T-helper 1 cell (primary cell): ENCODE measurements at places on chromosomes 2 and 18.

- DNase-seq = no peak
Measured at GRCh38 chr2:127763776-127764175, 47.2 kb downstream of the WDR33 start.

- no peak for DNase-seq
Measured at GRCh38 chr2:3130889-3131635, 246.6 kb downstream of the EIPR1 start.

DNA sequence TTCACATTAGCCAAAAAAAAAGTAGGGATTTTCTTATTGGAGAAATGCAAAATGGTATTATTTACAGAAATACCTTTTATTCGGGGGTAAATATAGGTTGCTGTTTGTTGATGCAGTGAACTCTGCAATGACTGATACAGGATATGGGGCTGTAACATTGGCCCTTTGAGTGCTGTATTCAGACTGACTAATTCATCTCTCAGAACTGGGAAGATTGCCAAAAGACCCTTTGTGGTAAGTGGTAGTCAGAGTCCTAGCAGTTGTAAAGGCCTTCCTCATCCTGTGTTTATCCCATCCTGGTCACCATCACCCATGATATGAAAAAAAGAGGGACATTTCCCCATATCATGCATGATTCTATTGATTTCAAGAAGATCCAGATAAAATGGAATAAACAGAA is 14.0 kb upstream of the DCC start:
- no peak for DNase-seq

DNA sequence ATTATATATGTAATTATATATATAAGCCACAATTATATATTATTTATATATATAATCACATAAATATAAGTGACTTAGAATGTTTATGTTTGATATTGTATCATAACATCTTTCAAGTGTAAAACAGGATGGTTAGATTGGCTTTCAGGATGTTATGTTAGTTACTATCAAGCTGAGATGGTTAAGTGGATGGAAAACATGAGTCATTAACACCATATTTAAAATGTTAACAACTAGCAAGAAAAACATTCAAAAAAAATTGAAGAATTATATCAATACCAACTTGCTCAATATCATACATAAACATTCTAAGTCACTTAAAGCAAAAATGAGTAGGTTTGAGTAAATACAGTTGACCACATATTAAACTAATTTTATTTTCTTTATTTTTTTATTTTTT is 21.8 kb upstream of the RAB27B start:
- DNase-seq = no peak

- no peak for DNase-seq
Measured at GRCh38 chr18:26005950-26006349, 84.5 kb downstream of the SS18 start.

- DNase-seq = no peak
Measured at GRCh38 chr2:207296265-207296948, 130.7 kb upstream of the KLF7 start.

- DNase-seq = no peak
Measured at GRCh38 chr18:79545255-79545654, 134.3 kb upstream of the CTDP1 start.

DNA sequence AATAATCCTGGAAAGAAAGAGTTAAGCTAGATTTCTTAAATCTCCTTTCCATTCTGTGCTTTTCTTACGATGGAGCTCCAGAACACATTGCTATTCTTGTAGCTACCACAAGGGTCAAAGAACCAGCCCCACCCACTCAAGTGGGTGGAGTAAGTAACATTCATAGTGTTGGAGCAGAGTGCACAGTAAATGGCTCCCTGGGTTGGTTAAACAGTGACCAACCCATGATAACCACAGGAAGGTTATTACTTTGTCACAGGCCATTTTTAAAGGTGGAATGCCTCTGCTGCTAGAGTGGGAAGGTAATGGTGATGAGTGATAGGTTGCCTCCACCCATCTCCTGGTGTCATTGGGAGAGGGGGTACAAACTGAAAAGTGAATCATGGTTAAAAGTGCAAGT is 13.9 kb downstream of the ARPC2 start:
- DNase-seq = peak; percentile 72

DNA sequence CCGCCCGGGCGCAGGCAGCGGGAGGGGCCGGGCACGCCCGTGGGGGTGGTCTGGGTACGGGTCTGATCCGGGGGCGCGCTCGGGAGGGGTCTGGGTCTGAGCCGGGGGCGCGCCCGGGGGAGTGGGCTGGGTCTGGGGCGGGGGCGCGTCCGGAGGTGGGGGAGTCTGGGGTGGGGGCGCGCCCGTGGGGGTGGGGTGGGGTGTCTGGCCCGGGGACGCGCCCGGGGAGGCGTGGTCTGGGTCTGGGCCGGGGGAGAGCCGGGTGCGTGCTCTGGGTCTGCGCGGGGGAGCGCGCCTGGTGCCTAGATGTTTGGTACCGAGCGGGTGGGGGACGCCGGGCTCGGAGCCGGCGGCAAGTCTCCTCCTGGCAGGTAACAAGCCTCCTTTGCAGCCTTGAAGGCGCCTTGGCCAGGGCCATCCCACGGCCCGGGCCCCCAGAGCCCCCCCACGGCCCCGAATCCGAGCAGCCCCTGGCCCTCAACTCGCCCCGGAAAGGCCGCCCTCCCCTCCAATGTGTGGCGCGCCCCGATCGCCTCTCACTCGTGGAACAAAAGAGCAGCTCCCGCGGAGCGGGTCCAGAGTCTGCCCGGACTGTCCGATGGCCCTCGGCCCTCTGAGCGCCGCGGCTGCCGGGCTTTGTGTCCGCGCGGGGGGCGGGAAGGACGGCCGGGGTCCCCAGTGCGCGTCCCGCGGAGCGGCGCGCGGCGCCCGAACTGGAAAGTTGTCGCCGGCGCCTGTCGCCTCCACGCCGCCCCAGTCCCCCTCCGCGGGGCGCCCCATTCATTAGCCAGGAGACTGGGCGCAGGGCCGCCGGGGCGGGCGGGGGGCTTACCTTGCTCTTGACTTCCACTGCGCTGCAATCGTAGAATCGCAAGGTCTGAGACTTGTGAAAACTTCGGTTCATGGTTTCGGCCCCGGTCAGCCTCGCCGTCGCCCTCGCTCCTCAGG is 595 bp downstream of the PARD6G start:
- no peak for DNase-seq

DNA sequence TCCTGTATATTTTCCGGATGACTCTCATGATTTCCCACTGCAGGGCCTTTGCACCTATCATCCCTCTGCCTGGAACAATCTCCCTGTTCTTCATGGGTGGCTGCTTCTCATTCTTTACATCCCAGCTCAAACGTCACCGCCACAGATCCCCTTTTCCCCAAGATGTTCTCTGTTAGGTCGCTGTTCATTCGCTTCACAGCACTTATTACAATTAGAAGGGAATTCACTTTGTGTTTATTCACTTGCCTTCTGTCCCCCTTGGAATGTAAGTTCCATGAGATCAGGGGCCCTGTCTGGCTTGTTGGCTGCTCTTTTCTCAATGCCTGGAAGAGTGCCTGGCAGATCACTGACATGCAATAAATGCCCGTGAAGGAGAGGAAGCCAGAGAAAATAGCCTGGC is 106.7 kb downstream of the FOXI3 start:
- no peak for DNase-seq

GRCh38 chr2:162538967-162539366 is 195.0 kb downstream of the GCA start:
- DNase-seq = no peak

- no peak for DNase-seq
Measured at GRCh38 chr2:23533338-23533695, 148.3 kb downstream of the KLHL29 start.

DNA sequence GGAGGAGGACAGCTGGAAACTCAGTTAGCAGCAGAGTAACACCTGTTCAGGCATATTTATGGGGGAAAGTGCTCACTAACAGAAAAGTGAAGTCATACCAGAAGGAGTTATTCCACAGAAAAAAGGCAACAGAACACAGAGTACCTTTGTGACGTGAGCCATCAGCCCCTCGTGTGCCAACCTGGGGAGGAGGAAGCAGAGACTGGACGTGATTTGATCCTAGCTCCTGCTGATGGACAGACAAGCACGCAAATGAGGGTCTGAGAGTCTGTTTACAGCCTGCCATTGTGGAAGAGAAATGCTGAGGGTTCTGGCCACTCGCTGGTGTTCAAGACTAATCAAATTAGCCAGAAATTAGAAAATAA is 120.7 kb downstream of the ZNF521 start:
- no peak for DNase-seq
